NCI-H2029 treated with DMSO at 0.1 percent for 48 hours (cell line): ENCODE measurements at places on chromosomes 5 and 9.

- peak; percentile 60 for DNase-seq
These were observed 51.6 kb upstream of the LIFR start for GRCh38 chr5:38607930-38608564.

DNA sequence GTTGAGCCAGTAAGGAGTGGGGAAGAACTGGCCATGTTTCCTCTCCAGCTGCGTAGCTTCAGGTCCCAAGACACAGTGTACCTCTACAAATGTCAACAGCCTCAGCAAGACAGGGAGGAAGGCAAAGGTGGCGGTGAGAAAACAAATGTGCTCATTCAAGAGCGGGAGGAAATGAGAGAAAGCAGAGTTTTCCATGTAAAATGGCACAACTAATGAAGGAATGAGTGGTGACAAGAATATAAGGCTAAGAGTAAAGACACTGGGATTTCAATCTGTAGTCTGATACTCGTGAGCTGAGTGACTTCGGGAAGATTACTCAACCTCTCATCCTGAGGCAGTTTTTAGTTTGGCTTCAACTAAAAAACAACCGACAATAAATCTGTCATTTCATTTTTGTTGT is 67.6 kb downstream of the DPYSL3 start:
- no peak for DNase-seq

- DNase-seq: no peak
These were observed 60.1 kb downstream of the PRKACG start for GRCh38 chr9:68953771-68954170.

DNA sequence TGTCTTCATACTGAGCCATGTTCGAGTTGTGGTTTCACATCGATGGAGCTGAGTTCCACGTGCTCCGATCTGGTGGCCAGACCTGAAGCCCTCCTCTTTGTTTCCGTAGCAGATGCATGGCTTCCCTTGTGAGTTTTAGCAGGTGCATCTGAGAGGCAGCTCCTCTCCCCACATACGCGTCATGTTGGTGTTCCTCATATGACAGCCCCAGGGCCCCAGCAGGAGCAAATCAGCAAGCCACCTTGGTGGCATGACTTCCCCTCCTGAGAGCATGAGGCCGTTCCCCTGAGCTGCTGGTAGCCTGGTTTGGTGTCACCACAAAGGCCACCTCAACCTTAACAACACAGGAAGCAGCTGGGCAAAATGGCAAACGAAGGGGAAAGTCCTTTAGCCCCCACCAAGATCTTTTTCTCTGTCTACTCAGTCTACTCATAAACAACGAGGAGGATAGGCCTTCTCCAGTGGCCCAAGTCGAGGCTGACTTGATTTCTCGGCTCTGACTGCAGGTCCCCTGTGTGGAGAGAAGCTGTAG is 5.9 kb downstream of the CYFIP2 start:
- peak; percentile 7 for DNase-seq

GRCh38 chr5:52661903-52662595 is 125.7 kb upstream of the ITGA1 start:
- no peak for DNase-seq

DNA sequence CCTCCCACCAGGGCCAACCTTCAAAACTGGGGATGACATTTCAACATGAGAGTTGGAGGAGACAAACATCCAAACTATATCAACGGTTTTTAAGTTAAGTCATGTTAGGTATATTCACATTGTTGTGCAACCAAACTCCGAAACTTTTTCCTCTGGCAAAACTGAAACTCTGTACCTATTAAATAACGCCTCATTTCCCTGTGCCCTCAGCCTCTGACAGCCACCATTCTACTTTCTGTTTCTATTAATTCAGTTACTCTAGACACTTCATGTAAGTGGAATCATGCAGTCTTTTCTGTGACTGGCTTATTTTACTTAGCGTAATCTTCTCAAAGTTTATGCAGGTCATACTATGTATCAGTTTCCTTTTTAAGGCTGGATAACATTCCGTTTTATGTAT is 85.0 kb downstream of the CWC27 start:
- no peak for DNase-seq

GRCh38 chr5:168712280-168712924 is 133.2 kb upstream of the PANK3 start:
- no peak for DNase-seq

- DNase-seq: no peak
These were observed 31.9 kb upstream of the BOD1 start for GRCh38 chr5:173648308-173648866.

DNA sequence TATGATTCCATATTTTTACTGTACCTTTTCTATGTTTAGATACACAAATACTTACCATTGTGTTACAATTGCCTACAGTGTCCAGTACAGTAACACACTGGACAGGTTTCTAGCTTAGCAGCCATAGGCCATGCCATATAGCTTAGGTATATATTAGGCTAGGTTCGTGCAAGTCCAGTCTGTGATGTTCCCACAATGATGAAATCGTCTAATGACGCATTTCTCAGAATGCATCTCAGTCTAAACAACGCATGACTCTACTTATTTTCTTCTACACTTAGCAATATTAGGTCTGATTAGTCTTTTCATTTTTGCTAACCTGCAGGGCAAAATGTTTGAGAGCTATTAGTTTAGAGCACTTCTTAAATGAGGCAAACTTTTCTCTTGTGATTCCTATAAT is 22.7 kb downstream of the OR2S2 start:
- DNase-seq: no peak

DNA sequence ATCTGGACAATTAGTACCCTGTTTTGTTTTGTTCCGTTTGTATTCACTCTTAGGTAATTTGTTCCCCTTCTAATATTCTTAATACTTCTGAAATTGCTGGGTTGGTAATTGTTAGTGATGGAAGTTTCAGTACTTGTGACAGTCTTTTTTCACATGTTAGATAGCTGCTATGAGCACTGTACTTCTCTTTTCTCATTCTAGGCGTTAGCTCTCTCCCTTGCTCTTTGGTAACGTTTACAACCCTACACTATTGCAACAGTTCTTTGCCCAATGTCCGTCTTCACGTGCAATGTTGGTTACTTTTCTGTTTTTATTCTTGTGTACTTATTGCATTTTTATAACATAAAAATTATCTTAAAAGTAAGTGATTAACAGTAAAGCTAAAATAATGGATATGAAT is 1509.0 kb downstream of the MAT2B start:
- no peak for DNase-seq

DNA sequence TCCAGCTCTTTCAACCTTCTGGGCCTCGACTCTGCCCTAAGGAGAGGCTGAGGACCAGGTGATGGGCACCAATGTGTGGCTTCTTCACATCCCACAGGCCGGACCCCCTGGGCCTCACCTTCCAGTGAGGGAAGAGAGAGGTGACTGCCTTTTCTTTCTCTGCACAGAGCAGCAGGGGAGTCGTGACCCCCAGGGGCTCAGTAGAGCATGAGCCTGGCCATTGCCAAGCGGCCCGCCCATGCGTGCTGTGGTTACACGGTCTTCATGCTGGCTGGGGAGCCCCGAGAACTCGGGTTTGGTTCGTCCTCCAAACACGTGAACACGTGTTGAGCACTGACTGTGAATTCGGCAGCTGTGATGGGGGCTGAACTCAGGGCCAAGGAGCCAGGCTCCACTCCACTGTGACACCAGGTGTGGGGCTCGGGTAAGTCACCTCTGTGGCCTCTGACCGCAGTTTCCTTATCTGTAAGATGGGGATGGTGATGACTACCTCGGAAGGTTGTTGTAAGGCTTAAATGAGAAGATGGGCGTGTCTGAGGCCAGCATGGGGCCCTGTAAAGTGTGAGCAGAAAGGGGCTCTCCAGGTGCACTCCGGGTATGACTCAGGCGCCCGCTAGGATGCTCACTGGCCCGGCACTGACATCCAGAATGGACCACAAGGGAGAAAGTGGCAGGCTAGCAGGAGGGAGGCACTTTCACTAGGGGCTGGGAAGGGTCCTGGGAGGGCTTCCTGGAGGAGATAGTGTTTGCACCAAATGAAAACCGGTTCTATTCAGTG is 13.4 kb upstream of the GRHPR start:
- no peak for DNase-seq

- no peak for DNase-seq
These were observed 61.5 kb upstream of the TNFSF15 start for GRCh38 chr9:114867327-114867726.

- peak; percentile 16 for DNase-seq
These were observed 34.2 kb upstream of the GRPEL2 start for GRCh38 chr5:149310947-149311658.

DNA sequence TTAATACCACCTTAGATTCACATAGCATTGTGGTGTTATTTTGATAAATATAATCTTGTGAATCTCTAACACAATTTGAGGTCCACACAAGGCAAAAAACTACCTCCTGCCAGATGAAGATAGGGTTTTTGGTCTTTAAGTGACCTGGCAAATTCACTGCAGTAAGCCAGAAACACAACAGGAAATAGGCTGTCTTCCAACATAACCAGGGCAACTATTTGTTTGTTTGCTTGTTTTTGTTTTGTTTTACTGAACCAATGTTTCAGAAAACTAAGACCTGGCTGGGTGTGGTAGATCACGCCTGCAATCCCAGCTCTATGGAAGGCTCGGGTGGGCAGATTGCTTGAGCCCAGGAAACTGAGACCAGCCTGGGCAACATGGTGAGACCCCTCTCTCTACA is 95.5 kb downstream of the USP20 start:
- no peak for DNase-seq

DNA sequence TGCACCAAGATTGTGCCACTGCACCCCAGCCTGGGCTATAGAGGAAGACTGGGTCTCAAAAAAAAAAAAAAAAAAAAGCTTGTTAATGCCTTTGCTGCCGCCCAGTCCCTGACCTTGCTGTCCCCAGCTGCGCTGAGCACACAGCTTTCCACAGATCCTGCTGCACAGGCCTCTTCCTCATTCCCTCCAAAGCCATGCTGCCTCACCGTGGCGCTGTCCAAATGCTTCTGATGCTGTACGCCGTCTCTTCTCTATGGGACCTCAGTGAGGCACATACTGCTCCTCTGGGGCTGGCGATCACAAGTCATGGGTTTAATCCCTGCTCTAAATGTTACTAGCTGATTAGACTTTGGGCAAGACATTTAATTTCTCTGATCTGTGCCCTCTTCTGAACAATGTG is 234.1 kb downstream of the FBXL7 start:
- DNase-seq: no peak

DNA sequence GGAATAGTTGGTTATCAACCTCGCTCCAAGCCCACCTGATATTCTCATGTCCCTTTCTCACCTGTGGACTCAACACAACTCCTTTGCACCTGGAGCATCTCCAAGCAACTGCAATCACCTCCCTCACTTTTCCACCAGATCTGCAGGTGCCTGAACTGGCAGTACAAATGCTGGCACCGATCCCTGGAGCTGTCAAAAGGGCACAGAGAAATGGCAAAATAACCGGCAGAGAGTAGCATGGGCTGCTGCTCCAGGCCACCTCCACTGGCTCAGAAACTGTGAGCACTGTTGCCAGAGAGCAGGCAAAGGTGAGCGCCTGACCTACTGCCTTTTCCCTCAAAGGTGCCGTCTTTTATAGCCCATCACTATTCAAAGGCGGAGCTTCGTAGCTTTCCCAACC is 14.7 kb downstream of the EQTN start:
- no peak for DNase-seq

DNA sequence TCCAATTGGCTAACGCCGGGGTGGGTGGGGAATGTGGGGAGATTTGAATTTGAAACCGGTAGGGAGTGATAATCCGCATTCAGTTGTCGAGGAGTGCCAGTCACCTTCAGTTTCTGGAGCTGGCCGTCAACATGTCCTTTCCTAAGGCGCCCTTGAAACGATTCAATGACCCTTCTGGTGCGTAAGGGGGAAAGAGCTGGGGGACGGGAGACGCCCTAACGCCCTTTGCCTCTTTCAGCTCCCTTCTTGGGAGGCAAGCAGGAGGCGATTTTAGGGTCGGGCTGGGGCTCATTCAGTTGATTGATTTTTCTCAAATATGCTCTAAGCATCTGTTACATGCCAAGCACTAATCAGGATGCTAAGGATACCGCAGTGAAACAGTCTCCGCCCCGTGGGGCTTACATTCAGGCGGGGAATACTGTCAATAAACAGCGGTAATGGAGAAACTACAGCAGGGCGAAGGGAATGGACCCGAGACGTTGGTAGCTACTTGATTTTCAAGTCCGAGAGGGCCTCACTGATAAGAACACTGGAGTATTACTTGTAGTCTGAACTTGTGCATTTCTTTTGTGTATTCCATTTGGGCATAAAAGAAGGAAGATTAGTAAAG is at the start of gene HMMR:
HMMR (plus strand) TSS at position 71 of the 610 bp plus-strand sequence; CDS start at position 132, 61 bp downstream.
- peak; percentile 62 for DNase-seq

- DNase-seq: no peak
These were observed 62.6 kb upstream of the SEMA6A start for GRCh38 chr5:116637149-116637740.

GRCh38 chr5:67059744-67060490 is 136.7 kb downstream of the CD180 start:
- DNase-seq: no peak

DNA sequence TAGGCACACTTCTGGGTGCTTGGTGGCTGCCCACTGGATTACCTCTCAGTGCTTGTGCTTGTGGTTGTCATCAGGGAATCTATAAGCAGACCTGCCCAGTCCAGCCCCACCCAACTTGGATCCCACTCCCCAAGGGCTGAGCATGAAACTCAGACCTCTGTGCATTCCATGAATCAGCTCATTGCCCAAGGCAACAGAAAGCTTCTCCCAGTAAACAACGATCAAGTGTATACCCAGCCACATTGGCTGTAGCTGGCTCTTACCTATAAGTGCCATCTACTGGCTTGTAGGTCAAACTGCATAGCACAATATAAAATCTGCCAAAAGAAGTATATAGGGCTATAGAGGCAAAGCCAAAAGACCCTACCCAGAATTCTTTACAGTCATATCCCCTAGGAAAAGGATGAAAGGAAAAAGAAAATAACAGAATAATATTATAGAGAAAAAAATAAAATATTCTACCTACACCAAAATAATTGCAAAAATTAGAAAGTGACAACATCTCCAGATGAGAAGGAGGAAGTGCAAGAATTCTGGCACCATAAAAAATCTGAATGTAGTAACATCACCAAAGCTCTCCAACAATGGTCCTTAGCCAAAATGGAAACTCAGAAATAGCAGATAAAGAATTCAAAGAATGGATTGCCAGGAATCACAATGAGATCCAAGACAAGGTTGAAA is 321.0 kb upstream of the TRPC7 start:
- peak; percentile 24 for DNase-seq

DNA sequence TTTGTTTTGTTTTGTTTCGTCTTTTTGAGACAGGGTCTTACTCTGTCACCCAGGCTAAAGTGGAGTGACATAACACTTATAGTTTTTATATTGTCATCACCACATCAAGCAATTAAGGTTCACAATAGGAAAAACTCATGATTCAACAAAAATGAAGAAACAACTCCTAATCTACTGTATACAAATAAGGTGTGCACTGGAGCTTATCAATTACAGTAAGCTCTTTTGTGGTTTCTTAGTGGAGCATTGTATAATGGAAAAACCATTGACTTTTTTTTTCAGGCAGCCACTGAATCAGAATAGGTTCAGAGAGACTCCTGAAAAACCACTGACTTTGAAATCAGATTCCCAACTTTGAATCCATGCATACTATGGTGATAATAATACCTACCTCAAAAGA is 10.8 kb upstream of the PLIN2 start:
- no peak for DNase-seq
